Smooth muscle cell of trachea (primary cell): ENCODE measurements at places on chromosomes 7 and 10. TPM values are rescaled to one million over a fixed set of nuclear protein-coding genes. Genes with fewer than 3 reads are reported as not detected.

Gene EBLN1
- not detected in 2 replicates for total RNA-seq

Gene IDI2
- total RNA-seq = not detected in 2 replicates

Gene WIPF3
- total RNA-seq = under 0.01 and 0.15 TPM in 2 replicates

Gene ZC3HAV1
- total RNA-seq = 33.9 and 43.2 TPM in 2 replicates

Gene SSC4D
- total RNA-seq = 0.33 and 0.73 TPM in 2 replicates

Gene ASB15
- not detected in 2 replicates for total RNA-seq
